Activated CD4-positive, alpha-beta T cell treated with anti-CD3 and anti-CD28 coated beads for 36 hours (primary cell): ENCODE measurements at places on chromosomes 5 and 9. TPM values are rescaled to one million over a fixed set of nuclear protein-coding genes. Genes with fewer than 3 reads are reported as not detected.

Gene NTNG2
- total RNA-seq, result 2.0 TPM

DNA sequence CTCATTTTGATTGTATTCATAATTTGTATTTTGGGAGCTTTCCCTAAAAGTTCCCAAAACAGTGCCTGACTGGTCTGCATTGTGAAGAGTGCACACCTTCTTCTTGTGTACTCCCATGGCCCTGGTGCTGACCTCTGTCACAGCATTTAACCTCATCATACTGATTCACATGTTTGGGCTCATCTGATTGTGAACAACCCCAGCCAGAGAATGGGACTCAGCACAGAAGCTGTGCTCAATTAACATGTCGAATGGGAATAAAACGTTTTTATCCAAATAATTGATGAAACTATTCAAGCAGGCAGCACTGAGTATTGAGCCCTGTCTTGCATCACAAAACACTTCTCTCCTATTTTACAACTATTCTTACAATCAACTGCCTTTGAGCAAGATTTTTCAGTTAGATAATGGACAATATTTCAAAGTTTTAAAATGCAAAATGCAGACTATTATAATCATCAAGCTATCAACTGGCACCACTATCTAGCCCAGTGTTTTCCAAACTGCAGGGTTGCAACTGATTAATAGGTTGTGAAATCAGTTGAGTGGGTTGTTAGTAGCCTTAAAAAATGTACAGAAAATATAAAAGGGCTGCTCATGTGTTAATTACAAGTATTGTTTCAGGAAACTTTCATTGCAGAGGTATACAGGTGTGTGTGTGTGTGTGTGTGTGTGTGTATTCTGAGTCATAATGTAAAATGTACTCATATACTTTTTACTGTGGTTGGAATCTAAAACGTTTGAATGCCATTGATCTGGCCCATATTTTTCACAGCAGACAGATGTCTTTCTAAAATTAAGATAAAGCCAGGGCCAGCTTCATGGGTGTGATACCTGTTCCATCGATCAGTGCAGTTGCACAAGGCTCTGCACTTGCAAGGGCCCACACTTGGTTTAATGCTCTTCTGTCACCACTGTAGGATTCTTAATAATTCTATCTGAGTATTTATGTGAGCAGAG, 190.5 kb downstream of the PIK3R1 start:
- DNase-seq, result peak; percentile 26

GRCh38 chr9:31275419-31275818, 1109.0 kb upstream of the ACO1 start:
- DNase-seq, result no peak

Gene COL5A1
- 0.16 TPM for total RNA-seq
